ENCODE measurements at places on chromosomes 3 and 15. TPM values are rescaled to one million over a fixed set of nuclear protein-coding genes. Genes with fewer than 3 reads are reported as not detected.

DNA sequence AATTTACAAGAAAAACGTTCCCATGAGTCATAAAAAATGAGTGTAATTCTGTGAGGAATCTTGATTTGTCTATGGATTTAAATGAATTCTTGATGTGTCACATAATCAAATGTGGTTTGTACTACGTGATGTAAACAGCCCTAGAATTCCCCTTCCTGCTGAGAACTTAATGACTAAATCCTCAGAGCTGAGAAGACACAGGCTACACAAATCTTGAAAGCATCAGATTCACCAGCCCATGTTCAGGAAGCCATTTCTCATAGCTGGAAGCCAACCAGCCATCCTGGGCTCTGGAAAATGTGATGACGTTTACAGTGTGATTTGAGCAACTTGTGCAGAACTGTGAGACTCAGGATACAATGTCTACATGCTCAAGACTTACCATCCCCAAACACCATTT lies 193.7 kb upstream of the MME start:
- no peaks in the 10 kb centered on the region for H3K27me3 ChIP-seq
- no peak for DNase-seq
- no peaks in the 10 kb centered on the region for H3K36me3 ChIP-seq
- H3K27ac ChIP-seq: no peak overlapping the region

DNA sequence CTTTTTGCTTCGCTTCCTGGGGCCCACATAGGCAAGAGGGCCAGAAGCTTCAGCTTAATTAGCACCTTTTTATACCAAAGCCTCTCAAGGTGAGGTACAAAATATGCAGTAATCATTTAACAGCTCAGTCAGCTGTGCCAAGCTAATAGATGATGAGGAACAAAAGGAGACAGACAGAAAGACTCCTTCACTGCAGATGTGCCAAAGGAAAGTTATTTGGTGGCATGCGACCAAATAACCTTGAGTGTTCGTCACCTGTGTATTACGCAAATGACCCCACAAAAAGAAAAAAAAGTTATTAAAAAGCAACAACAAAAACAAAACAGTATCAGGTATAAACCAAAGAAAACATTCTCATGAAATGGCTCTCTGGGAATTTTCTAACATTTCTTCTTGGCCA lies 325.8 kb upstream of the IGF1R start:
- peaks cover 15% of the 10 kb centered on the region for H3K36me3 ChIP-seq

The MESP1 gene
- total RNA-seq: 0.21 TPM

The KNL1 gene
- total RNA-seq: 46.2 TPM

Measured in GM23338 (cell line).